ENCODE measurements at places on chromosomes 1 and 21. TPM values are rescaled to one million over a fixed set of nuclear protein-coding genes. Genes with fewer than 3 reads are reported as not detected.

EFNA3 gene
- total RNA-seq = 0.43 TPM

LAMTOR2 gene
- 40.6 TPM for total RNA-seq

CLEC20A gene
- not detected for total RNA-seq

DNA sequence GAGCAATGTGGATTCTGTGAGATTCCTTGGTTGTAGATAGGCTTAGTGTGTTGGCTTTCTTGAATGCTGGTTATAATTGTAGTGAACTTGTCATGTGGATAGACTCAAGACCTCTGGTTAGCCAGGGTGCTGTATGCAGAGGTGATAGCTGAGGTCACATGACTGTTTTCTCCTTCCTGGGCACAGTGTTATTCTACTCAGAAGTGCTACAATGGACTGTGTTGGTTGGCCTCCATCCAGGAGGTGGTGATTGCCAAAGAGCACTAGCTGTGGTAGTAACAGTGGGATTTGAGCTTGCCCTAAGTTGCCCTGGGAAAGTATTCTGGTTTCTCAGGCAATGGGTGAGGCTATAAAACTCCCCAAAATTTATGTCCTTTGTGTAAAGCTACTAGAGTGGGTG, 71.6 kb downstream of the SH3BGR start:
- DNase-seq = no peak

DNA sequence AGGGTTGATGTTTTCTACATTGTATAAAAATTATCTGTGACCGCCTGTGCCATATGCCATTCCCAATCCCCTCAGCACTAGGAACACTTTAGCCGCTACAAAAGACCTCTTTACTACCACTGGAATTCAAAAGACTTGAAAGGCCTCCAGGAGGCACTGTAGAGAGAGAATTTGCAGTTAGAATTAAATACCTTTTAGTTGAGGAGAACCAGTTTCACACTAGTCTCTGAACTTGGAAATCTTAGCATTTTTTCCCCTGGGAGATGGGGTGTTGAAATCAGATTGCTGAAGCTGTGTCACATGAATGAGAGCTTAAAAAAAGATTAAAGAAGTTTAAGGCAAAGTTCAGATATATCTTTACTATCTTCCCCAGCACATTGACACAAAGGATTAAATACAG, 291.0 kb downstream of the ADGRL2 start:
- peak; percentile 2 for DNase-seq

- DNase-seq = no peak
These were observed 62.9 kb upstream of the ERG start for GRCh38 chr21:38561205-38561604.
